ENCODE measurements at places on chromosomes 4 and X. TPM values are rescaled to one million over a fixed set of nuclear protein-coding genes. Genes with fewer than 3 reads are reported as not detected.

- DNase-seq, result no peak
Measured at GRCh38 chrX:16903274-16904022, 33.3 kb upstream of the RBBP7 start.

- no peak for DNase-seq
Measured at GRCh38 chrX:100263650-100264049, 146.4 kb downstream of the PCDH19 start.

DNA sequence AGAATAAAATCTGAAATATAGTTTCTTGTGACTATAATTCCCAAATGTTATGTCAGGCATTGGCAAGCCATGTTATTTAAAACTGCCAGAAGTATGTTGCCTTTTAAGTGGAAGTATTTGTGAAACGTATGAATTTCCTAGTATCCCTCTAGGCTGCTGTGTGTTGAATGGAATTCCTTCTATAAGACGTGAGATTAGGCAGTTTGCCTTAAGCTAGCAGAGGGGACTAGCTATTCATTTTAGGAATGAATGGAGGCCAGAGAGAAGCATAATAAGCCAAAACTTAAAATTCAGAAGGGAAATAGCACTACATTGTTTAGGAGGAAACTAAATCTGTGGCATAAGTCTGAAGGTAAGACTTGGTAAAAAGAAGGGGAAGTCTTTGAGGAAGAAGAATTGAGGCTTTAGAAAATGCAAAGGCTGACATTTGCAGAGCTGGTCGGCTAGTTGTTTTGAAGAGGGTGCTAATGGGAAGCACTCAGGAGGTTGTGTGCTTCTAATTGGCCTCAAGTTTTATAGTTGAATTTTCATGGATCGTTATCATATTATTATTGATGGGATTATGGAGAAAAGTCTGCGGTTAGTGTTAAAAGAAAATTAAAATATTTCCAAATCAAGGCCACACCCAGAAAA is 57.1 kb downstream of the TMEM131L start:
- DNase-seq, result no peak

DNA sequence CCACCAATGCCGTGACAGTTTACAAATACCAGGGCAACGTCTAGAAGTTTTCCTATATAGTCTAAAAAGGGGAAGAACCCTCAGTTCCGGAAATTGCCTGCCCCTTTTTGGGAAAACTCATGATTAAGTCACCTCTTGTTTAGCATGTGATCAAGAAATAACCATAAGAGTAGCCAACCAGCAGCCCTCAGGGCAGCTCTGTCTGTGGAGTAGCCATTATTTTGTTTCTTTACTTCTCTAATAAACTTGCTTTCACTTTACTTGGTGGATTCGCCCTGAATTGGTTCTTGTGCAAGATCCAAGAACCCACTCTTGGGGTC is 20.0 kb upstream of the HOPX start:
- DNase-seq, result no peak

Gene SPATA4
- total RNA-seq, result not detected

Gene FDCSP
- total RNA-seq, result not detected

Gene ITGB1BP2
- total RNA-seq, result 6.3 TPM

Gene EDNRA
- total RNA-seq, result not detected
